ENCODE measurements at places on chromosomes 2 and 18.
A peak's percentile ranks its signal among the peaks of the same experiment; 100 is the strongest.

- no peak for DNase-seq
Observed at GRCh38 chr2:137924019-137924418, 40.3 kb upstream of the HNMT start.

DNA sequence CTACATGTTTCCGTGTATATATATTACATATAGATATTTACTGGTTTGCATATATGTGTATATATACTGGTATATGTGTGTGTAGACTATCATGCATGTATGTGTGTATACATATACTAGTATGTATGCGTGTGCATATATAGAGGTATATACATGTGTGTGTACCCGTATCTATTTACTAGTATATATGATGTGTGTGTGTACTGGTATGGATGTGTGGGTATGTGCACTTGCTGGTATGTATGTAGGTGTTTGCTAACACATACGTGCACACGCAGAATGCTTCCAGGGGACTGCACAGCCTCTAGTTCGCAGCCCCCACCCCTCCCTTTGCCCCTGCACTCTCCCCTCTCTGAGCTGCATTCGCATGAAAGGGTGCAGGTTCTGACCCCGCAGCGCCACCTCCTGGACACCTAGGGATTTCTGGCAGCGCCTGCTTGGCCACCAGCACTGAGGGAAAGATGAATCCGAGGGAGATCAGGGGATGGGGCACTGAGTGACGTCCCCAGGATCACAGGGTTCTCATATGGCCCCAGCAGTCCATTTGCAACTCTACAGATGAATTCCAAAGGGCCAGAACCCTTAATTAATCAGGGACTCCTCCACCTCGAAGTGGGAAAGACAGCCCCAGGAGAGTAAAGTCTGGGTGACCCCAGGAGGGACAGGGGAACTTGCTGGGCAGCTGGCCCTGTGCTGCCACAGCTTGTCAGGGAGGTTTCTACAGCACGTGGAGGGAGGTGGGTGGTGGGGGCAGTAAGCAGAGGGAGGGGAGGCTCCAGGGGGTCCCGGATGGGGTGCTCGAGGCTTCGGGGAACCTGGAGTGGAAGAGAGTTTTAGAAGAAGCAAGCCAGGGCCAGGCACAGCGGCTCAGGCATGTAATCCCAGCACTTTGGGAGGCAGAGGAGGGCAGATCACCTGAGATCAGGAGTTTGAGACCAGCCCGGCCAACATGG lies 66.8 kb upstream of the ASAP2 start:
- peak; percentile 84 for DNase-seq

- DNase-seq = peak; percentile 62
Observed at GRCh38 chr2:29063056-29063455, 11.3 kb downstream of the PCARE start.

- DNase-seq = no peak
Observed at GRCh38 chr2:348361-348916, 60.5 kb upstream of the ALKAL2 start.

DNA sequence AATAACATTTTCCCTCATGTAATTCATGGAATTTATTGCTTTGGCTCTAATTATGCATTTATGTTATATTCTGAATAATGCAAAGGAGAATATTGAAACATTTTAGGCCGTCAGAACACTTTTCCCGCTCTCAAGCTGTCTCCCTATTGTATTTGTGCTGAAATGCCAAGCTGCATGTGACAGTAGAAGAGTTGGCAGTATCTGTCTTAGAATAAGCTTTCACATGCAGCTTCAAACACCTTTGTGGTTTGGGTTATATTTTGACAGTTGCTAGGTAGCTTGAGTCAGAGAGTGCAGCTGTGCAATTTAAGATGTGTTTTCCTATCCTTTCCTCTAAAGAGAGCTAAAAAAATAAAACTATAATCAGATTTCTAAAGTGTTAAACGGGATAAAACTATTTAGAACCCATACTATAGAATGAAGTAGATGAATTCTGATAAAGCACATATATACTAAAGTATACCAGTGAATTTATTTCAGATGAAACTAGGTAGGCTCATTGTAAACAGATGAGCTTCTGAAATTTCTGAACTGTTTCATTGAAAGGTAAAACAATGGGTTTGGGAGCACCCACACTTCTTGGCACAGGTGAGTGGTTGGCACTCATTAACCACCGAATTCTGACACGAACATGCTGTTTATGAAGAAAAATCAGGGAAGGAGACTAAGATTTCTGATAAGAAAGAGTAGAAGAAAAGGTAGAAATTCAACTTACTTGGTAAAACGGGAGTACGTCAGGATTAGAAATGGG lies 43.4 kb downstream of the PLCL1 start:
- no peak for DNase-seq

- DNase-seq = no peak
Observed at GRCh38 chr2:61016392-61017002, 1.0 kb upstream of the PEX13 start.

GRCh38 chr2:229330952-229331351 lies 59.9 kb upstream of the PID1 start:
- no peak for DNase-seq

DNA sequence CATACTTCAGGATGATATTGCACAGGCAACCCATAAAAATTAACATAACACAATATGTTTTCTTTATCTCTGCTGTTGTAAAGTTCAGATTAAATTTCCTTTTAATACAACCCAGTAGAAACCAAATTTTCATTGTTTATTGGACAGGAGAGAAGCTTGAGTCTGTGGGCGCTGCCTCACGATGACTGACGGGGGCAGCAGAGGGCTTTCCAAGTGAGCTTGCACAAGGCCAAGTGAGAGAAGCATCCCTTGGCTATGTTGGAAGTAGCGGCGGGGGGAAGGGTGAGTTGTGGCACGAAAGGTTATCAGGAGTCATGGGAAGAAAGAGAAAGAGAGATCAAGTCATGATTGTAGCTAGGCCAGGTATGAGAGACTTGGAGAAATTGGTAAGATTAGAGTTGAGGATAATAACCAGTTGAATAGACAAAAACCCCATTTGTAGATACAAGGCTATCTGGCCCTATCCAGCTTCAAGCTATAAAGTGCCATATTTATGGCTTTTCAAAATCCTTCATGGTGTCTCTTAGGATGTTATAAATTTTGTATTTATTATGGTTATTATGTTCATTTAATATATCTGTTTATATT lies 413.7 kb upstream of the FAM98A start:
- peak; percentile 66 for DNase-seq

DNA sequence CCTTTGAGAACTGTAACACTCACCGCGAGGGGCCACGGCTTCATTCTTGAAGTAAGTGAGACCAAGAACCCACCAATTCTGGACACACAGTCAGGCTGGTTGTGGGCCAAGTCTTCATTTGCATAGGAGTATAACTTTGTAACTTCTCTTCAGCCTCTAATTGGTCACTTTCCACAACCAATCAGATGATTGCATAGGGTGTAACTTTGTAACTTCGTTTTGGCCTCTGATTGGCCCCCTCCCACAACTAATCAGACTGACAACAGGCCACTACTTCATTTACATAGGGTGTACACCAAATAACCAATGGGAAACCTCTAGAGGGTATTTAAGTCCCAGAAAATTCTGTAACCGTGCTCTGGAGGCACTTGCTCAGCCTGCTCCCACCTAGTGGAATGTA lies 77.5 kb upstream of the TCF4 start:
- no peak for DNase-seq

- DNase-seq = no peak
Observed at GRCh38 chr2:115584507-115584906, 1142.1 kb downstream of the DPP10 start.

DNA sequence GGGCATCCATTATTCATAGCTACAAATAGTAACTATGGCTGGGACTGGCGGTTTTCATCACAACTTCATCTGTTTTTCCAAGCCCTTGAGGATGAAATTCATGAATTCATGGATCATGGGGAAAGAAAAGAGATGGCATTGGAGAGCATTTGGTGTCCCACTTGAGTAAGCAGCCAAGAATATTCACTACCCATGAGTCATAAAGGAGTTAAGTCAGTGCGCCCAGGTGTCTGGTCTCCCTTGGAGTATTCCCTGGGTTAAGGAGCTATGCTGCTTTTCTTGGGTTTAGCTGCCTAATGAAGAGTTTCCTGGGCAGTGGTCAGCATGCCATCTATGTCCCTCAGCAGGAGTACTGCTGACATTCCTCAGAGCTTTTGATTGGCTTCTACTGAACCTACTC lies 21.3 kb upstream of the LDAH start:
- no peak for DNase-seq

GRCh38 chr2:26550276-26551015 lies 72.5 kb upstream of the OTOF start:
- peak; percentile 12 for DNase-seq

DNA sequence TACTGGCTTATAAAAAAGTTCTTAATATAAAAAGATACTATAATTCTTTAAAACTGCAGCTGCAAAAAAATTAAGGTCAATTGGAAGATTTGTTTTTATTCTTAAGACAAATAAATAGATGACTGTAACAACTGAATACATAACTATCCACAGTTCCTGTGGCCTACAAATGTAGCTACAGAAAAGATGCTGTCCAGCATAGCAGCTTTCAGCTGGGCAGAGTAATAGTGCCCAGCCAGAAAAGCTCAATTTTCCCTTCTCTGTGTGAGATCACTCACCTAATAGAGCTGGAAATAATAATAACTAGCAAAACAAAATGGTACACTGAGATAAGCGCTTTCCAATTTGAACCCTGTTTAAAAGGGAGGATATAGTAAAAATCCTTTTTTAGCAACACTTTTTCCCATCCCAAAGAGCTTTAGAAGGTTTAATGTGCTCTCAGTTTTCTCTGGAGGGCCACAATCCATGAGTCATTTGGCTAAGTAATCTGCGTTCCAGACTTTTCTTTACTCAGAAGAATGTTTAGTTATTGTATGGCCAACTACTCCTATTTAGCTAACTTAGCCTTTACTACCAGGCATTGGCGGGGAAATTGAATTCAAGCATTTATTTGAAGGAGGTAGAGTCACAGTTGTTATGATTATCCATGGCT lies 158.1 kb upstream of the SLC39A10 start:
- no peak for DNase-seq

DNA sequence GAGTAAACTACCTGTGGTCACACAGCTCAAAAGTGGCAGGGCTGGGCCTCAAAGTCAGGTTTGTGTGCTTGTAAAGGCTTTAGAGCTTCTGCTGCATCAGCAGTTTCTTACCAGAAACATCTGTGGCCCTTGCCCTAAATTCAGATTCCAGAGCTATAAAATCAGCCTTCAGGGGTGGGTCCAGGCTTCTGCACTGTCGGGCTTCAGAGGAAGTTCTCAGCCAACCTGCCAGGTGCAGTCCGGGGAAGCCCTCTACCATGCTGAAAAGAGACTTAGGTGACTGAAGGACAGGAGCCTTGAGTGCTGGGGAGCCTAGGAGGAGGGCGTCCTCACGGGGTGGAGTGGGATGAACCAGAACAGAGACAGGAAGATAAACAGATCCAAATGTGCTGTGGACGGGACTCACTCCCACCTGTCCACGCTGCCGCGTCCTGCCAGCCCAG lies 69.9 kb upstream of the HS6ST1 start:
- peak; percentile 10 for DNase-seq

- DNase-seq = no peak
Observed at GRCh38 chr18:58258692-58259342, 214.8 kb downstream of the NEDD4L start.

DNA sequence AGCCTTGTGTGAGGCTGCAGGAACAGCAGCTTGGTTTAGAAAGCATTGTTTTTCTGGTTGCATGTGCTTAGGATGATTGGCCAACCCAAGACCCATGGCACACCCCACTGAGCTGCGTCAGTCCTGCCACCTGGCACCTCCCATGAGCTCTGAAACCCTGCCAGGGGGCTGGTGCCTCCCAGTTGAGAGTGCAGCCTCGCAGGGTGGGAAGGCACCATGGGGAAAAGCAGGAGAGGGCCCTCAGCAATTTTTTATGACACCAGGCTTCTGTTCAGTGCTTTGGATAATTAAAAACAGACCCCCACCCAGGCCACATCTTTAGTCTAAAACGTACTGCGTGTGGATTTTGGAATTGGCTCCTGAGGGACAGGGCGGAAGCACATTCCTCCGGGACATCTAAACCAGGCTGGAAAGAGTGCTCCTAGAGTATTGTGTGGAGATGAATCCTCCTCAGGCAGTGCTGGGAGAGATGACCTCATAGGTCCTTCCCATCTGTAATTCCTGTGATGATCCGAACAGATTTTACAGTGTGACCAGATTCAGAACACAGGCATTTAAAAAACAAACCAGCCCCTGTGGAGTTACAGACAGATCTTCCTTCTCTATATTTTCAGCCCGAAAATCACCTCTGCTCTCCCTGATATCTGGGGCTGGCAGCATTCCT lies 438.3 kb downstream of the ZNF521 start:
- DNase-seq = no peak

DNA sequence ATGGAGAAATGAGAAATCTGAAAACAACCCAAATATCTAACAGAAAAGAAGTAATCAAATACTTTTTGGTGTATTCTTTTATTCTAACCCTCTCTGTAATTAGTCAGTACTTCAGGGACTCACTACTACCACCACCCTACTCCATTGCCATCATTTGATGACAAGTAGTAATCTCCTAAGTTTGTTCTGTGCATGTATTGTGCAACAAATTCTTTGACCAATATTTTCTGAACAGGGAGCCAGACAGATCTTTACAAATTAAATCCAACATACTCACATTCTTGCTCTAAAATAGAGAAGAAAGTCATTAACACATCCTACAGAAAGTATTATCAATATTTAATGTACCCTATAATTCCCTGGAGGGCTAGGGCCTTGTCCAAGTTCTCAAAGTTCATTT lies 1416.4 kb downstream of the DSC3 start:
- no peak for DNase-seq

DNA sequence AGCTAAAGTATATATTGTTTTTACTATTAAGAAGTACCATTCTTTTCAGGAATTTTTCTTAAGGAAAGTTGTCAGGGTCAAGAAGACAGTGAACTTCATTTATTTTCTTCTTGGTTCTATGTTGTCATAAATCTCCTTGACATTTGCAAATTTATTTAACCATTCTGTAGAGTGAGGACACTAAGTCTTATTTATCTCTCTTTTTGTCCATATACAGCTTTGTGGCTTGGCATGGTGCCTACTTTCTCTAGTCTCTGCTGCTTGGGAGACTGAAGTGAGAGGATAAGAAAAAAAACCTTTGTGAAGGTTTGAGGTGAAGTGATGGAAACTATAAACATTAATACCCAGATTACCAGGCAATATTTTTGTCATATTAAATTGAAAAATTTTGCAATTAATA lies 1389.4 kb downstream of the SUCLG1 start:
- DNase-seq = no peak

DNA sequence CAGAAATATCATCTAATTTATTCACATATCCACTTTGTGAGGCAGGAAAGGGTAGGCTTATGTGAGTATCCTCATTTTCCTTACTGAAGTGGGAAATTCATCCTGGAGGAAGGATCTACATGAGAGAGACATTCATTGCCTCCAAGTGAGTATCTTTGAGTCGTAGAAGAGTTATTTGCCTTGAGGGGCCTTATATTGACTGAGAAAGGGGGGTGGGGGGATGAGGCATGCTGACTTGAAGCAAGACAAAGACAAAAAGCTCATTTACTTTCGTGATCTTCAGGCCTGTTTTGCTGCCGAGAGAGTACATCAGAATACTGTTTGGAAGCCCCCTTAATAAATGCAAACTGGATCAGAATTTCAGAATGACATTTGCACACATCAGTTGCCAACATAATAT lies 17.6 kb upstream of the NEDD4L start:
- DNase-seq = no peak

GRCh38 chr2:179890666-179891065 lies 29.3 kb upstream of the ZNF385B start:
- DNase-seq = peak; percentile 23

GRCh38 chr18:78123144-78123909 lies 856.3 kb upstream of the SALL3 start:
- no peak for DNase-seq

GRCh38 chr2:96550787-96551604 lies 14.4 kb downstream of the ARID5A start:
- DNase-seq = no peak
